ENCODE measurements at places on chromosomes 6 and 20. TPM values are rescaled to one million over a fixed set of nuclear protein-coding genes. Genes with fewer than 3 reads are reported as not detected.

The NKAIN2 gene
- 20.6 TPM for polyA plus RNA-seq

The SLC17A2 gene
- polyA plus RNA-seq = 0.86 TPM

The TCF15 gene
- 0.90 TPM for polyA plus RNA-seq

The PSORS1C2 gene
- 0.15 TPM for polyA plus RNA-seq

The GPLD1 gene
- 5.3 TPM for polyA plus RNA-seq

The MUCL3 gene
- polyA plus RNA-seq = 0.10 TPM

The NKX2-2 gene
- not detected for polyA plus RNA-seq

The MICA gene
- 11.2 TPM for polyA plus RNA-seq

The MCHR2 gene
- not detected for polyA plus RNA-seq

The TUBB2B gene
- polyA plus RNA-seq = 104 TPM

The NHLRC1 gene
- 1.9 TPM for polyA plus RNA-seq

The NT5E gene
- 3.9 TPM for polyA plus RNA-seq

The SAMD10 gene
- 7.5 TPM for polyA plus RNA-seq

The AKAP7 gene
- polyA plus RNA-seq = 18.5 TPM

The TRPC4AP gene
- polyA plus RNA-seq = 70.6 TPM

The ROS1 gene
- 0.13 TPM for polyA plus RNA-seq

The TTK gene
- polyA plus RNA-seq = 33.2 TPM

The PCK1 gene
- 17.2 TPM for polyA plus RNA-seq

The MAS1 gene
- 0.03 TPM for polyA plus RNA-seq

The LAMA4 gene
- 108 TPM for polyA plus RNA-seq

The EBF4 gene
- 31.4 TPM for polyA plus RNA-seq

The RPP40 gene
- polyA plus RNA-seq = 12.6 TPM

The FAM217A gene
- 3.9 TPM for polyA plus RNA-seq

The PROKR2 gene
- polyA plus RNA-seq = not detected

The SYCP2L gene
- 7.9 TPM for polyA plus RNA-seq

The SLPI gene
- 0.40 TPM for polyA plus RNA-seq

The ACTL10 gene
- 0.32 TPM for polyA plus RNA-seq

The TSPYL4 gene
- polyA plus RNA-seq = 63.1 TPM

The PACRG gene
- polyA plus RNA-seq = 20.2 TPM

The OPRM1 gene
- polyA plus RNA-seq = 0.08 TPM

The UST gene
- polyA plus RNA-seq = 11.5 TPM

The GLP1R gene
- polyA plus RNA-seq = 1.3 TPM

The RBBP8NL gene
- 1.3 TPM for polyA plus RNA-seq

The RFX6 gene
- not detected for polyA plus RNA-seq

The DACT2 gene
- polyA plus RNA-seq = 19.3 TPM

The SIM1 gene
- 29.8 TPM for polyA plus RNA-seq

The HLA-DRA gene
- polyA plus RNA-seq = 58.9 TPM

Measured in left kidney (tissue), 8 donors.